ENCODE measurements at places on chromosomes 12 and 14.

GRCh38 chr14:62674563-62675237 is 370.6 kb downstream of the KCNH5 start:
- DNase-seq, result no peak

DNA sequence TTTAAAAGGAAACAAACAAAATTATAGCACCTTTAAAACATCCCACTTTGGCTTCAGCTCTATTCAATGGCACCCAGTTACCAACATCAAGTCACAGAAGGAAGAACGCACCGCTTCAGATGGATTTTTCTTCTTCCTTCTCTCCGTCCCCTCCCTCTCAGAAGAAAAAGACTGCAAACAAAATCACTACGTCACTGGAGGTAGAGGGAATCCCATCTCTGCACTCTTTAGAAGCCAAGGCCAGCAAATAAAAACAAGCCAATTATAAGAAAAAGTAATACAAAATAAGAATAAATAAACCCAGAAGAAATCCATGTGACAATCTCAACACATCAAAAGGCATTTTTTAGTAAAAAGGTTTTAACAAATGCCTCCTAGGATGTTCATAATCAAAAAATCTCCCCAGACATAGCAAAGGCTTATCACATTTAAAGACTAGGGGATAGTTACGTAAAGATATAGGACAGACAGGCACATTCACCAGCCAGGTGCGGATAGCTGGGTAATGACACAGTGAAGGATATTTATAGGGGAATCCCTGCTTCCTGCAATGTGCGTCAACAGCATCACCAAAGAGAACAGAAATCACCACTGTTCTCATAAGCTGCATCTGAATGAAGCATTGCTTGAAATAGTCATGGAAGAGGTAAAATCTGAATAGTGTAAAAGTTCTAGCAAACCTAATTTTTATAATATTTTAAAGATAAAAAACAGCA is 89.4 kb downstream of the R3HDM2 start:
- no peak for DNase-seq

DNA sequence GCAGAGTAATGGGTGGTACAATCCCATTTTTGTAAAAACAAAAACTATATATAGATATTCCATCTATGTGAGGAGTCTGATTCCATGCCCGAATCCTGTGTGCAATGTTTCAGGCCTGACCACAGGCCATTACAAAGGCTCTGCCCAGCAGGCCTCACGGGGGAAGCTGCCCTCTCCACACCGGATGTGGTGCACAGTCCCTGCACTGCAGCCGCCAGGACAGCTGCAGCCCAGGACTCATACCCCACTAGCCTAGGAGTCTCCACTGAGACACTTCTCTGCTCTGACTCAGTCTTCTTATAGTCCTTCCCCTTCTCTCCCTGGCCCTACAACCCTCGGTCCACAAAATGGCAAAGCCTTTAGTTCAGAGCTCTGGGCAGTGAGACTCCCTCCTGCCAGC is 190.4 kb downstream of the PPM1H start:
- no peak for DNase-seq

DNA sequence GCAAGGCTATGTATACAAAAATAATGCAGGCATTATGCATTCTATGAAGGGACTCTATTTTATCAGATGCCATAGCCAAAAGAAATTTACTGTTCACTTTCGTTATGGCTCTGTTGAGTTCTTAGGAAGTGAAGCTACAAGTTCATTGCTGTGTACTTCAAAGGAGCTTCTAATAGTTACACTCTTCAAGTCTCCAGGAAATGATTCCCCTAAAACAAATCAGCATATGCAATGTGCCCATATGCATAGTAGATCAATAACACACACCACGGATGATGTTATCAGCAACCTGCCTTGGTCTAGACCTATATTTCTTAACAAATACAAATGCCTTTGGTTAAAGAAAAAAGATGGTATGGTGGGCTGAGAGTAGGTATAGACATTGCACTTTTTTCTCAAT is 83.4 kb downstream of the AKAP6 start:
- no peak for DNase-seq

- DNase-seq, result no peak
Measured at GRCh38 chr14:81176241-81176640, 44.5 kb downstream of the GTF2A1 start.

DNA sequence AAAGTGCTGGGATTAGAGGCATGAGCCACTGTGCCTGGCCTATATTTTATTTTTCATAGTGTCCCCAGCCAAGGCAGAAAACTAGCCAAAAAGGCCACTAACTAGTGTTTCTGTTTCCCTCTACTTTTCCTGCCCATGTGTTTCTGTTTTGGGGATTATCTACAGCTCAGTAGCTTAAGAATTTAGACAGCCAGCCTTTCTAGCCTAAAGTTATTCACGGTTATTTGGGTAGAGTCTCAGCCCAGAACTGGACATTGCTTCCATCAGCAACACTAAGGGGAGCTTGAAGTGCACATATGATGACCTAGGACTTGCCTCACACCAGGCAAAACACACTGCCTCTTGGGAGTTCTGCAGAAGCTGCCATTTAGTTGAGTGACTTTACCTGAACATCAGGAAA is 17.9 kb downstream of the PROX2 start:
- DNase-seq, result no peak

DNA sequence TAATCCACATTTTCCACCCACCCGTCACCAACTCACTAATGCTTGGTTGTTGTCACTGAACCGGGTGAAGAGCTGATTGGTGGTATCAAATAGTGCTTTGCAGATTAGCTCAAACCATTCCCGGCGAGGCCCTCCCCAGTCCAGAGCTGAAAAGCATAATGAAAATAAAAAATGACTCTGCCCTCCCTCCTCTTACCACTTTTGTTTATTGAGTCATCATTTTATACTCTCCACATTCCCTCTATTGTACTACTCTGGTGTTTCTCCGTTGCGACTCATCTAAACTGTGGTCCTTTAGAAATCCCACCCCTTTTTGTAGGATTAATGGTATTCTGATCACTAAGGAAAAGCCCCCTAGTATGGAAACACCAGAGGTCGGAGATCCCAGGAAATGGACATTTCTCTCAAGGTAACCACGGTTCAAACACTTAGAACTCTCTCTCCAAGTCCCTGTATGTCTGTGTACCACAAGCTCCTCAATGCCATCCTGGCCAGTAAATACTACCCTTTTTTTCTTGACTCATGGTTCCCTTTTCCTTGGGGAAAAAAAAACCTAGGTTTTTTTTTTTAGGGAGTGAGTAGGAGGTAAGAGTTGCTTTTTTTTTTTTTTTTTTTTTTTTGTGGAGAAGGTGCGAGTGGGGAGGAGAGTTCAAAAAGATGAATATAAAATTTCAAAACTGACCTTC is 42.0 kb downstream of the AREL1 start:
- no peak for DNase-seq

- no peak for DNase-seq
Measured at GRCh38 chr12:93127582-93128331, 198.7 kb upstream of the EEA1 start.

GRCh38 chr14:52910572-52910971 is 40.3 kb downstream of the FERMT2 start:
- no peak for DNase-seq

GRCh38 chr14:23572836-23573235 is 5.2 kb upstream of the AP1G2 start:
- no peak for DNase-seq

DNA sequence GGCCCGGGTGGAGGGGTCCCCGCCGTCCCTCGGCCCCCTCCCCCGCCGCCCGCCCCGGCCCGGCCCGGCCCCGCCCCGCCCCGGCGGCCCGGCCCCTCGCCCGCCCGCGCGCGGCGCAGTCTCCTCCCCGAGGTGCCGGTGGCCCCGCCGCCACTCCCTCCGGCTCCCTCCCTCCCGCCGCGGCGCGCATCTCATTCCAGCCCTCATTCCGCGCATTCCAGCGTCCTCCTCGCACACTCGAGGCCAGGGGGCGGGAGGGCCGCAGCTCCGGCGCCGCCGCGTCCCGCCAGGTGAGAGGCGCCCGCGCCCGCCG is at the start of gene TEAD4:
Gene TEAD4 (plus strand): TSS at position 206 of the 313 bp plus-strand sequence.
- DNase-seq, result no peak

DNA sequence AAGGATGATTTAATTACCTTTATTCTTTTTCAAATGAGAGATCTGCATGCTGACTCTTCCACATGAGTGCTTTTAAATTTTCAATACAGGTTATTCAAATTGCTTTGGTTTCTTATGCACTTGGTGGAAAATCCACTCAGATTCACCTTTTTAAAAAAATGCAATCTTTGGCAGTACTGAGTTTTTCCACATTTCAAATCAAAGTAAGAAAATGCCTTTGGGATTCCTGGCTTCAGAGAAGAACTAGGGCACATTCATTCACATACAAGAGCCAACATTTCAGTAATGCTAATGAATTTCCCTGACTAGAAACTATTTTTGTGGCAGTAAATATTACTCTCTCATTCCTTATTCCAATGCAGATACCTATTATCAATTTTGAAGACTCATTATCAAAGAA is 342.2 kb downstream of the ETNK1 start:
- DNase-seq, result no peak

DNA sequence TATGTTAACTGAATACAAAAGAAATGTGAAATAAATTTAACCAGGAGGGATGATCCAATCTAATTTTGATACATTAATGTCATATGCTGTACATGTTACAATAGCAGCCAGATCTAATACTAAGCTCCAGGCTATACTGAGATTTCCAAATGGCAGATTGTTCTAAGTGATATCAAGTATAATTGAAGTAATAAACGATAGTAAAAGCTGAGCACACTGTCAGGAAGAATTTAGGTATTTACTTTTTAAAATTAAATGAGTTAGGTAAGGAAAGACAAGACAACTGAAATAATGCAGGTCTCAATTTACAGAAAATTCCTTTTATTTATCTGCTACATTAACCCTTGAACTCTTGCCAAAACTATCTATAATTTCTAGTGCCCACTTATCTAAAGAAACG is 39.9 kb downstream of the INSM2 start:
- no peak for DNase-seq

DNA sequence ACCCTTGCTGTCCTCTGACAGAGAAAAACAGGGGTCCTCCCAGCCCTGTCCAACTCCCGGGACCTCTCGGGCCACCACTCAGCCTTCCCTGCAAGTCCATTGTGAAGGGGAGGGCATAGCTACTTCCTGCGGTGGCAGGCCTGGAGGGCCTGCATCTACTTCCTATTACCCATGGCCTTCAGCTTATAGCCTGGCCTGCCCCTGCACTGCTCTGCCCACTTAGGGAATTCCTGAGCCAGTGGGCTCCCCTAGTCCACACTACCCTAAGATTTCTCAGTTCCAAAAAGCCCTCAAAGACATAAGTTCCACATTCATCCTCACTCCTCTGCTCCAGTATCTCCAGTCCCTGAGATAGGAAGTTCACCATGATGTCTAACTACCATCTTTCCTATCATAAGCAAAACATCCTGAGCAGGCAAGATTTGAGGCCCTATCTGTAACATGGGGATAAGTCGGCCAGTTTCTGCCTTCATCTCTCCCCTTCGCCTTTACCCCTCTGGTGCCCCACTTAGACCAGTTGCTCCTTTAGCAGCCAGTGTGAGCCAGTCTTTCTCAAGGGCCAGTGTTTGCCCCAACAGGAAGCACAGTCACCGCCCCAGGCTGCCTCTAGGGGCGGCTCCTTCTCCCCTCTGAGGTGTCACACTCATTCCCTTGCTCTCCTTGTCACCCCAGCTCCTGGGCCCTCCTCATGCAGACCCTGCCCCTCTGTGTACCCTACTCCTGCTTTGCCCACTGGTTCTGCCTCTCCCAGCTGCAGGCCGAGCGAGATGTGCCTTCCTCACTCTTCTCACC is 10.9 kb downstream of the HDAC7 start:
- DNase-seq, result peak; percentile 37

GRCh38 chr12:9719790-9720189 is 13.1 kb downstream of the CLECL1 start:
- no peak for DNase-seq

DNA sequence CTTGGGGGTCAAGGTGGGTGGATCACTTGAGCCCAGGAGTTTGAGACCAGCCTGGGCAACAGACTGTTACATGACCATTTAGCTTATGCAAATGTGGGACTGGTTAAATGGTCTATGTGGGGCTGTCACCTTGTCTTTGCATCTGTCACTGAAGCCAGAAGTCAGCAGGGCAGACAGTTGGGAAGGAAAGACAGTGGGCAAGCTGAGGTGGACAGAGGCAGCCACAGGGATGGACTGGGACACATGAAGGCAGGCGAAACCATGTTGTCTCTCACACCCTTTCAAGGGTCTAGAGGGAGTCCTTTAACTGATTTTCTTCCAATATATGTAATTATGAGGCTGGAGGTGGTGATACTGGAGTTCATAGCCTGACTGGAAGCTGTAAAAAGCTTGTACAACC is 426.4 kb downstream of the TMEM121 start:
- DNase-seq, result no peak

GRCh38 chr14:62988967-62989366 is 56.3 kb downstream of the KCNH5 start:
- no peak for DNase-seq

GRCh38 chr14:103531421-103532215 is 2.6 kb downstream of the TRMT61A start:
- no peak for DNase-seq

- no peak for DNase-seq
Measured at GRCh38 chr14:103739466-103739792, 23.8 kb downstream of the ZFYVE21 start.

GRCh38 chr12:16523951-16524331 is 82.0 kb downstream of the LMO3 start:
- no peak for DNase-seq

DNA sequence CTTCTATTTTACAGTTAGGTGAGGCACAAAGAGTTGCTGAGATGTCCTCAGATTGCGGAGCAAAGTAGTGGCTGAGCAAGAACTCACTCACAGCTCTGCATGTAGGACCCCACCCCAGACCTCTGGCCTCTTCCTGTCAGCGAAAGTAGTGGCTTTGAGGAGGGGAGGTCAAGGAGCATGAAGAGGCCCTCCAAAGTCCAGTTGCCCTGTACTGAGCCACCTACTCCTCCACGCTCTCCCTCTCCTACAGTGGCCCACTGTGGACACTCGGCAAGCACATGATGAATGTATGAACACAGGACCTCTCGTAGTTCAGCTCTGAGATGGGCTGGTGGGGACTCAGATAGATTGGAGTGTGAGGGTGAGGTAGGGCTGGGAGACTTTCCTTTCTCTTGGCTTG is 5.3 kb upstream of the PLEKHH1 start:
- DNase-seq, result no peak

GRCh38 chr12:57126561-57126960 is 1.7 kb upstream of the LRP1 start:
- DNase-seq, result no peak

- no peak for DNase-seq
Measured at GRCh38 chr12:124456133-124456651, 111.2 kb downstream of the NCOR2 start.
